Stimulated activated CD8-positive, alpha-beta memory T cell treated with anti-CD3 and anti-CD28 coated beads, Interleukin-12 subunit alpha, Interleukin-12 subunit beta, amount 100 ng/mL, for 1 hour (primary cell): ENCODE measurements at places on chromosomes 1 and 21.

DNA sequence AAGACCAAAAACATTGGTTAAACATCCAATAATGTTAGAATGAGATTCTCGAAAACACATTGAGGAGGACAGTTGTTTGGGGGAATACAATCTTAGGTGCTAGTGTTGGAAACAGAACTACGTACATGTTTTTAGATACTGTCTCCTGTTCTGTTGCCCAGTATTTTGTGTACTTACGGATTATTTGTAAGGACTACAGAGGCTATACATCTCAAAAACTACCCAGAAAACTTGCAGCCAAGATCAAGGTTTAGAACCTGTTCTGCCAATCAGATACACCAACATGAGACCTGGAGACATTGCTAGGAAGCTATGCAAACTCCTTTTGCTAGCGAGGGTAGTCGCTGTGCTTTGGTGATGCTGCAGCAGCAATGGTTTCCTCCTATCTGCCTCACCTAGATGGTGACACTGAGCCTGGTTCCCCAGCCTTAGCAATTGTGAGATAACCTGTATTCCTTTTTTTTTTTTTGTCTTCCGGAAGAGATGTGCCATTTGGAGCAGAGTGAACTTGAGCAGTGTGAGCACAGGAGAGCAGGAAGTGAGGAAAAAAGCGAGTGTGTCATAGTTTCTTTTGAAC is 21.8 kb downstream of the YBX1 start:
- DNase-seq, result no peak

- DNase-seq, result no peak
Measured at GRCh38 chr21:41405321-41405720, 20.7 kb upstream of the MX1 start.

GRCh38 chr1:168637350-168637991 is 61.1 kb downstream of the XCL1 start:
- no peak for DNase-seq

DNA sequence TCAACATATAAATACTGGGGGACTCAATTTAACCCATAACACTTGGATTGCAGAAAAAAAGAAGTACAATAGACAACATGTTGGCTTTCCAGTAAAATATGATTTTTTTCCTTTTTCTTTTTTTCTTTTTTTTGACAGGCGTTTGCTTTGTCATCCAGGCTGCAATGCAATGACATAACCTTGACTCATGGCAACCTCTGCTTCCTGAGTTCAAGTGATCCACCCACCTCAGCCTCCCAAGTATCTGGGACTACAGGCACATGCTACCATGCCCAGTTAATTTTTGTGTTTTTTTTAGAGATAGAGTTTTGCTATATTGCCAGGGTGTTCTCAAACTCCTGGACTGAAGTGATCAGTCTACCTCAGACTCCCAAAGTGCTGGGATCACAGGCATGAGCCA is 1512.0 kb upstream of the PRMT6 start:
- no peak for DNase-seq

DNA sequence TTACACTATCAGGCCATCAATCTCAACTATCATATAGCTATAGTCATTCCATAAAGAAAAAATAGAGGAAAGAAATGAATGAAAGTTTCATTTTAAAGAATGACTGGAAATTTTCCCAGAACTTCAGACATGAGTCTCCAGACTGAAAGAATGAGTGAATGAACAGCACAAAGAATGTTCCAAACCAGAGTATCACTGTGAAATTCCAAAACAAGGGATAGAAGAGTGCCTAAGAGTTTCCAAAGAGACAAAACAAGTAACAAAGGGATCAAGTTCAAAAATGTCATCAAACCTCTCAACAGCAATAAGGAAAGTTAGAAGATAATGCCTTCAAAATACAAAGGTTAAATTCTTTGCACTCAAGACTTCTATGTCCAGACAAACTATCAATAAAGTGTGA is 114.9 kb downstream of the DENND1B start:
- no peak for DNase-seq

GRCh38 chr1:46053734-46054133 is 78.7 kb downstream of the PIK3R3 start:
- no peak for DNase-seq
